Activated CD4-positive, alpha-beta memory T cell treated with anti-CD3 and anti-CD28 coated beads, Interleukin-2, amount 10 ng/mL, durations not matched to agents 7 days and 5 days (primary cell): ENCODE measurements at places on chromosomes 11 and 22. TPM values are rescaled to one million over a fixed set of nuclear protein-coding genes. Genes with fewer than 3 reads are reported as not detected.

GRCh38 chr22:26489447-26490036 is 5.9 kb downstream of the SRRD start:
- peaks cover 31% of the 10 kb centered on the region for H3K4me1 ChIP-seq
- H3K27me3 ChIP-seq: no peaks in the 10 kb centered on the region
- H3K4me3 ChIP-seq: no peak overlapping the region
- H3K36me3 ChIP-seq: peaks cover 61% of the 10 kb centered on the region
- peak overlapping the region; percentile 65 for H3K27ac ChIP-seq
- no peak for DNase-seq

- no peaks in the 10 kb centered on the region for H3K27me3 ChIP-seq
- H3K4me1 ChIP-seq: peaks cover 25% of the 10 kb centered on the region
- H3K4me3 ChIP-seq: no peak overlapping the region
- no peak for DNase-seq
- H3K36me3 ChIP-seq: peaks cover 65% of the 10 kb centered on the region
Observed at GRCh38 chr11:65127473-65128181, 5.5 kb downstream of the MRPL49 start.

DNA sequence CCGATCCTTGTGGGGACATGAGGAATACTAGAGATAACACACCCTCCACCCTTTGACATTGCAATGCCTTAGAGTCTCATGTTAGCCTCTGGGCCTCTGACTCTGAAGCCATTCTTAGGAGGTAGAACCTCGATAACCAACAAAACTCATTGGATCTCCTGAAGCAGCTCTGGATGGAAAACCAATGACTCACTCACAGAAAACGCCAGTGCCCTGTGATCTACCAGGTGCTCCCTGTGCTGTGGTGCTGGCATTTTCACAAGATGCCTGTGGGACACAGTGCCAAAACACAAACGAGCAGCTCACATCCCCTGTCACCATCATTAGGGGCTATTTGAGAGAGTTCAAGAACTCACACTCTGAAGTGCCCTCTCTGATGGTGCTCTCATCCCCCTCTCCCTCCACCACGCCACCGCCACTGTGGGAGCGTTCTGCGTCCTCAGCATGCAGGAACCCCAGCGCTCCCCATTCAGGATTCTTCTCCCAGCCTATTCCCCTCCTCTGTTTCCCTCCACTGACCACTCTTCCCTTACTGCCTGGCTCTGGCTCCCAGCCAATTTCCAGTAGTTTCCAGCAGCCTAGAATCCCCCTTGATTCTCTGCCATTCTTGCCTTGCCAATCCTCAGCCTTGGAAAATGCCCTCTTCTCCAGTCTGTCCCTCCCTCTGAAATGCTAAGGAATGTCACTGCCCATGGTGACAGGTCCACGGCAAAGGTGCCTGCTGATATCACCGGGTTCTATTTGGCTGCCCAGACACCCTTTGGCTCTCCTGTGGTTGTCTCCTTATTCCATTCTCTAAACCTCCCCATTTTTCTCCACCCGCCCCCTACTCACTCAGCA is 4.7 kb upstream of the POLD4 start:
- no peak overlapping the region for H3K4me3 ChIP-seq
- H3K4me1 ChIP-seq: peaks cover 38% of the 10 kb centered on the region
- DNase-seq: no peak
- H3K27me3 ChIP-seq: peaks cover 33% of the 10 kb centered on the region
- H3K36me3 ChIP-seq: peaks cover under 1% of the 10 kb centered on the region

DNA sequence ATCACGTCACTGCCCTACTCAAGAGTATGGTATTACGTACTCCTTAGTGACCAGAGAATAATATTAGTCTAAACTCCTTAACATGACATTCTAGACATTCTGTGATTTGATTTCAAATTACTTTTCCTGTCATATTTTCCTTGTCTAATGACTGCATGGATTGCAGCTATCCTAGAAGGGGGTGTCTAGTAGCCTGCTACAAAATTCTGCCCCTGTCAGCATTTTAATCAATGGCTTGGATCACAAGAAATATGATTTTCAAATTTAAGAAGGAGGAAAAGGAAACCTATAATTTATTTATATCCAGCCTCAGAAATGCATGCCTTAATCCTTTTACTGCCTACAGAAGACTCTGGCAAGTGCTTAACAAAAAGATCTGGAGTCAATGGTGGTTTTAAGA is 216.8 kb downstream of the SWAP70 start:
- H3K4me3 ChIP-seq: no peak overlapping the region
- DNase-seq: no peak
- H3K27ac ChIP-seq: no peak overlapping the region
- H3K36me3 ChIP-seq: no peaks in the 10 kb centered on the region
- H3K4me1 ChIP-seq: no peaks in the 10 kb centered on the region

GRCh38 chr11:34065505-34066203 is 14.1 kb downstream of the CAPRIN1 start:
- no peak overlapping the region for H3K4me3 ChIP-seq
- peak overlapping the region; percentile 47 for H3K27ac ChIP-seq
- peaks cover 55% of the 10 kb centered on the region for H3K4me1 ChIP-seq

DNA sequence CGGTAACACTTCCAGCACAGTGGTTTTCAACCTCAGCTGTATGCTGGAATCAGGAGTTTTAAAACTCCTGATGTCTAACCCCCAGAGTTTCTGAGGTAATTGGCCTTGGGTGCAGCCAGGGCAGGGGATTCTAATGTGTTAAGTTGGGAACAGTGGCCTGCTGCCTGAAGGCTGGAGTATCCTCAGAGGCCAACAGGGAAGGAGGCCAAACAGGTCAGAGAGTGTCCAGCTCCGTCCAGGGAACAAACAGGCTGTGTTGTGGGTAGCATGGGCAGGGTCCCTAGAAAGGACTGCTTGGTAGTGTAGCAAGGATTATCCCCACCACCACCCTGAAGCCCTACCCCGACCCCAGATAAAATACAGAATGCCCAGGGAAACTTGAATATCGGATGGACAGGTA is 10.8 kb upstream of the DAGLA start:
- DNase-seq: no peak
- no peak overlapping the region for H3K27ac ChIP-seq
- H3K36me3 ChIP-seq: no peaks in the 10 kb centered on the region
- H3K4me1 ChIP-seq: no peaks in the 10 kb centered on the region
- peaks cover 21% of the 10 kb centered on the region for H3K27me3 ChIP-seq

GRCh38 chr11:84906995-84907394 is 720.1 kb downstream of the DLG2 start:
- H3K27me3 ChIP-seq: no peaks in the 10 kb centered on the region
- no peaks in the 10 kb centered on the region for H3K4me1 ChIP-seq
- DNase-seq: no peak

DNA sequence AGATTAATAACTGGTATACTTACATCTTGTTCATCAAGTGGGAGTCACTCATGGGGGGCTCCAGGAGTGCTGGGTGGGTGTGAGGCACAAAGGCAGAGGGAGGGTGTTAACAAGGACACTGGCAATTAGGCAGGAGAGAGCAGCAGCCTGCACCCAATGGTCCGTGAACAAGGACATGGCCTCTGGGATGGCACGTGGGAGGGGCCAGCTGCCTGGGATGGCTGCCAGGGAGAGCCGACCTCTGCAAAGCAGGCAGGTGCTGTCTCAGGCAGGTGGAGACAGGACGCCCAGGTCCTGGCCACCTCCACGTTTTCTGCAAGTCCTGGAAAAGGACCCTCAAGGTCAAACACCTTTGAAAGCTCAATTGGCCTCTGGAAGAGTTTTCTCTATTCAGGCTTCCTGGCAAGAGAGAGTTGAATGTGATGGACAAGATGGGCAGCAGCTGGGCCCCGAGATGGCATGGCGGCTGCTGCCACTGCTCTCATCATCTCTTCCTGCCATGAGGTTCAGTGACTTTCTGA is 257.1 kb downstream of the BUD13 start:
- peaks cover 6% of the 10 kb centered on the region for H3K27me3 ChIP-seq
- no peak for DNase-seq
- H3K27ac ChIP-seq: no peak overlapping the region
- H3K4me3 ChIP-seq: no peak overlapping the region
- no peaks in the 10 kb centered on the region for H3K36me3 ChIP-seq
- H3K4me1 ChIP-seq: peaks cover 10% of the 10 kb centered on the region

DNA sequence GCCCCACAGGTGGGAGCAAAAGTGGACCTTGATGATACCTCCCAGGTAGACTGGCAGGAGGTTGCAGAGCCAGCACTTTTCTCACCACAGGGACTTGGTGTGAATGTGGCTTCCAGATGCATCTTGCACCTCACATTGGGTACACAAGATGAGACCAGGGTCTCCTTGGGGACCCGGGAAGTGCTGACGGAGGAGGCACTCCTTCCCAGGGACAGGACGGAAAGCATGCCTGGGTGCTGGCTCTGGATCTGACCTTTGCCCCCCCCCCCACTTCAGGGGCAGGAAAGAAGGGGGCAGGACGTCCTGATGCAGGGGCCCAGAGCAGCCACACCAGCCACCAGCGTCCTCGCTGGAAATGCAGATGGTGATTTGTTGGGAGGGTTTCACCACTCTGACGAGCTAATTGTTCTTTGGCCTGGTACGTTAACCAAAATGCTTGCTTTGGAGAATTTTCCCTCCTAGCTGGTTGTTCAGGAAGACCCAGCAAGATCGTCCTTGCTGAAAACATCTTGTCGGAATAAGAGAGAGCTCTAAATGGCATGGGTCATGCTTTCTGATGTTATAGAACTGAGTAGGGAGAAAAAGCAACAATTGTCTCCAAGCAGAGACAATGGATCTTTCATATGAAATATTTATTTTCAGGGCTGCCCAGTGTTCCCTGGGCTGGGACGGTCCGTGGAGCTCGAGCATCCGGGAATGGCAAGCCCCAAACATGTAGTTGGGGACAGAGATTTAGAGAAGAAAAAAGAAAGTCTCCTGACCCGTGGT is 74.4 kb upstream of the PPARA start:
- peaks cover 7% of the 10 kb centered on the region for H3K36me3 ChIP-seq
- peaks cover 41% of the 10 kb centered on the region for H3K4me1 ChIP-seq
- no peak for DNase-seq
- peaks cover 2% of the 10 kb centered on the region for H3K27me3 ChIP-seq

- H3K4me3 ChIP-seq: no peak overlapping the region
- H3K4me1 ChIP-seq: no peaks in the 10 kb centered on the region
- peaks cover 3% of the 10 kb centered on the region for H3K27me3 ChIP-seq
- no peaks in the 10 kb centered on the region for H3K36me3 ChIP-seq
- H3K27ac ChIP-seq: no peak overlapping the region
Observed at GRCh38 chr11:7307836-7308235, 56.1 kb downstream of the SYT9 start.

DNA sequence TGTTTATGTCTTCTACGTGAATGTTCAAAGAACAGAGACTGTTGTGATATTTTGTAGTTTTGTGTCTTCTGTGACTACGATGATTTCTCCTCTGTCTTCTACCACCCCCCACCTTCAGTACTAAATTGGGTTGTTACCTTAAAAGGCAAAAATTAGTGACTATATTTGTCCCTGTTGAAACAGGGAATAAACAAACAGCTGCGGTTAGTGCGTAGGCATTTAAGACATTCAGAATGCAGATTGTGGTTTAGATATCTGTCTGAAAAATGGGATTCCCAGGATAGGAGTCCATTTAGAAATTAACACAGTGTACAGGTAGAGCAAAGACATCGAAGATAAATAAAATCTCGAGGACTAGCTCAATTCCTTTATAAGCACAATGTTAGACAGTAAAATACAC is 15.6 kb upstream of the ARHGAP42 start:
- H3K4me3 ChIP-seq: no peak overlapping the region
- H3K4me1 ChIP-seq: no peaks in the 10 kb centered on the region
- H3K36me3 ChIP-seq: no peaks in the 10 kb centered on the region
- no peaks in the 10 kb centered on the region for H3K27me3 ChIP-seq
- H3K27ac ChIP-seq: no peak overlapping the region

DNA sequence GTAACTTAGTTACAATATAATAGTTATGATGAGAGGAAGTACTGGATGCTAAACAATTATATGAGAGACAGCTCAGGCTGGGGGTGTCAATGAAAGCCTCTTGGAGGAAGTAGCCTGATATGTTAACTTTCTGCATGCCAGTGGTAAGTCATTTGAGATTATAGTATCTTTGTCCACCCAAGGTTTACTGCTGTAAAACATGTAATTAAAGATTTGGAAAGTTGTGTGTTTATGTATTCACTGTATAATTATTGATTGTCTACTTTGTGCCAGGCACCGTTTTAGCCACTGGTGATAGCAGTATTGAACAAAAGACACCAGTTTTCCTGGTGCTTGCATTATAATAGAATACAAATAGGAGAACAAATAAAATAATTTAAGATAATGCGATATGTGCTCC is 624 bp upstream of the DNAJB7 start:
- peaks cover 29% of the 10 kb centered on the region for H3K4me1 ChIP-seq
- no peak overlapping the region for H3K27ac ChIP-seq
- DNase-seq: no peak
- peaks cover 8% of the 10 kb centered on the region for H3K36me3 ChIP-seq
- H3K4me3 ChIP-seq: no peak overlapping the region
- no peaks in the 10 kb centered on the region for H3K27me3 ChIP-seq

DNA sequence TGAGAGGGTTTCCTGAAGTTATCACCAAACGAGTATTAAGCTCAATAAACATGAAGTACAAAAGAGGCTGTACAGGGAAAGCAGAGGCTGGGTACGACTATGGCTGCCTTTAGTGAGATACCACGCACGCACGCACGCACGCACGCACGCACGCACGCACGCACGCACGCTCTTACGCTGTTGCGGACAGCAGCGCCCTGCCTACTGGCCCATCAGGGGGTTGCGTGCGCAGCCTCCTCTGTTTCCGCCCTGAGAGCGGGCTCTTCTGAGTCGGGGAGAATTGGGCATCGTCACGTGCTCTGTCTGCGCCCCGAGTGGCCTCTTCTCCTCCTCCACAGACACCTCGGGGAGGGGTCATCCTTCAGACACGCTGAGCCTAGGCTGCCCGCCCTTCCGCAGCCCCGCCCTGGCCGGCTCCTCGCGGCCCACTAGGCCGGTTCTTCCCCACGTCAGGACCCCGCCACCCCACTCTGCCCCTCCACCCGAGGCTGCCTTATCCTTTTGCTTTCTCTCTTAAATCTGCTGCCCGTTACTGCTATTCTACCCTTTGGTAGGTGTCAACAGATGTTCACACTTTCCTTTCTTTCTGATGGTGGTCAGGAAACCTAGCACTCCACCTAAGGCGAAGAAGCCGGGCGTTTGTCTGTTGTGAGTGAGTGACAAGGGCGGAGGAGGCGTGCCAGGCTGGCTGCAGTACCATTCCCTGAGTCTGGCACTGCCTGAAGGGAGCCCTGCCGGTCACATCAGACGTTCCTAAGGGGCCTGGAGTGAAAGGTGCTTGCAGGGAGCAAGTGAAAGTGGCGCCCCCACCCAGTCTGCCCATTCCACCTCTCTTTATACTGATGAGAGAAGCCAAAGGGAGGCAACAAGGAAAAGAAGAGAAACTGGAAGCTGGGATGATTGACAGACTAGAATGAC is 300.4 kb upstream of the B3GAT1 start:
- H3K4me1 ChIP-seq: no peaks in the 10 kb centered on the region
- no peak overlapping the region for H3K27ac ChIP-seq
- peaks cover 8% of the 10 kb centered on the region for H3K27me3 ChIP-seq
- no peak for DNase-seq
- H3K4me3 ChIP-seq: no peak overlapping the region

GRCh38 chr11:121872356-121872755 is 243.7 kb downstream of the BLID start:
- H3K27me3 ChIP-seq: no peaks in the 10 kb centered on the region
- no peak overlapping the region for H3K4me3 ChIP-seq
- no peaks in the 10 kb centered on the region for H3K36me3 ChIP-seq
- no peak for DNase-seq
- H3K27ac ChIP-seq: no peak overlapping the region

The ZNF280B gene
- 2.0 TPM for total RNA-seq

The POU2AF2 gene
- not detected for total RNA-seq
